ENCODE measurements at places on chromosomes 3 and 15.
A peak's percentile ranks its signal among the peaks of the same experiment; 100 is the strongest.

GRCh38 chr15:97168704-97169475 is 791.6 kb upstream of the ARRDC4 start:
- no peak for DNase-seq

DNA sequence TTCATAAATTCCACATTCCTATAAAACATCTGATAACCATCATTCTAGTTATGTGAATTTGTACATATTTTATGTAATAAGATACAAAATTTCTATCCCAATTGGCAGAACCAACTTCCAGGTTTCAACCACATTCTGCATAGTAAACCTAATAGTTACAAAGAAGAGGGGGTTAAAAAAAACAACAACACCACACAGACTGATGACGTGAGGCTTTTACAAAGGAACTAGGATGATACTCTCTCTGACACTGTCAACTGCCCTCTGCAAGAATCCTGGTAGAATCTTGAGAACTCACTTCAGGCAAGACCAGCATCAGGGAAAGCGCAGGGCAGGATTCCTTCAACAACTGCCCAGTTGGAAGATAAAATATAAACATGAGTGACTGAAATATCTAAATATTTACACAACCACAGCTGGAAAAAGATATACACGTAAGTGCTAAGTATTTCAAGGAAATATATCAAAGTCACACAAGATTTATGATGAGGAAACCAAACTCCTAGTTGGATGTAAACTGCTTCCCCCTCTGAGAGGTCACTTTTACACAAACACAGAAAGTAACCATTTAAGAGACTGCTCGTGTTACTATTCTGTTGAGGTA is 816.4 kb downstream of the ROBO1 start:
- no peak for DNase-seq

- DNase-seq = no peak
Observed at GRCh38 chr3:4716706-4717362, 223.7 kb downstream of the ITPR1 start.

- DNase-seq = no peak
Observed at GRCh38 chr15:62446984-62447383, 281.9 kb upstream of the C2CD4B start.

DNA sequence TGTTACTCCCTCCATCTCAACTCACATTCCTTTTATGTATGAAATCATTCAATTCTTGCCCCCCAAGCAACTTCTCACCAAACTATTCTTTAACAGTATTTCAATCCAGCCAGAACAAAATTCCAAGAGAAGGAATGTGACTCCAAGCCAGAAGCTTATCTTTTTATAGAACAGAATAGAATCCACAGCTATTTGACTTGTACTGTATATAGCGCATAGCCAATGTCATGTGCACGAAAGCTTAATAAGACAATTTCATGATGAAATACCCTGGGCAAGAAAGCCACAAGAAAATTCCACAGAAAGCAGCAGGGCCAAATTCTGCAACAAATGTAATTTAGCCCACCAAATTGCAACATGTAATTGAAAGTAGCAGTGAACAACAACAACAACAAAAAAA is 127.6 kb upstream of the UBE2E2 start:
- DNase-seq = peak; percentile 45

GRCh38 chr3:157463816-157464215 is 27.2 kb downstream of the PTX3 start:
- DNase-seq = no peak

- no peak for DNase-seq
Observed at GRCh38 chr3:99875581-99875928, 57.9 kb downstream of the CMSS1 start.

GRCh38 chr15:23877502-23878412 is 190.7 kb upstream of the NDN start:
- DNase-seq = no peak

GRCh38 chr3:168794427-168794826 is 698.7 kb upstream of the GOLIM4 start:
- DNase-seq = no peak

GRCh38 chr3:78116874-78117273 is 1077.0 kb downstream of the ROBO2 start:
- peak; percentile 51 for DNase-seq

- DNase-seq = no peak
Observed at GRCh38 chr3:141930801-141931200, 54.4 kb downstream of the ATP1B3 start.

GRCh38 chr15:91927585-91927984 is 74.1 kb downstream of the SLCO3A1 start:
- no peak for DNase-seq

GRCh38 chr15:61764981-61765380 is 295.3 kb downstream of the VPS13C start:
- no peak for DNase-seq

- no peak for DNase-seq
Observed at GRCh38 chr3:197752107-197752506, 2.4 kb downstream of the FYTTD1 start.

DNA sequence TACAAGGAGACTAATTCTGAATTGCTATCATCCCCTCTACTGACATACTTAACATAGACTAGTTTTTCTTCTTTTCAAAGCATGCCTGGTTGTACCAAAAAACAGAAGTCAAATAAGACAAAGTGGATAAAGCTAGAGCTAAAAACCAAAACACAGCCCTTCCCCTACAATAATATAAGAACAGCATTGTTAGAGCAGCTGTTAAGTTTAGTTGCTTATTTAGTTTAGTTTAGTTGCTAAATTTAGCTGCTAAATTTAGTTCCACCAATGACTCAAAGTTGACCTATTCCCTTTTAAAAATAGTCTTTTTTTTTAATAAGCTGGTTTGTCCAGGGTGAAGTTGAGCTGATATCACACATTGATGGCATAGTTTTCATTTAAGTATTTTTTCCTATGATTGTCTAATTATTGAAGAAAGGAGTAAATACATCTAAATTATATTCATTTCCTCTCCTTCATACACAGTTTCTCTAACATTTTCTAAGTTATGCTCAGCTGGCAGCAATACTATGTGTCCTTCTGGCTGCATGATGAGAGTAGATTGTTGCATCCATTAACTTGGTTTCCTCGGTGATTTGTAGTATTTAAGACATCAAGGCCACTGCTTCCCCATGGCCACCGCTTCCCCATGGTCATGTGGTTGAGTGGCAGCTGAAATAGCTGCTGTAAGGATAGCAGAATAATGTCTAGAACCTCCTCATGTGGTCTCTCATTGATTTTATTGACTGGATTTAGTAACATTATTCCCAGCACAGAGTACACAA is 718.6 kb upstream of the NECTIN3 start:
- no peak for DNase-seq

DNA sequence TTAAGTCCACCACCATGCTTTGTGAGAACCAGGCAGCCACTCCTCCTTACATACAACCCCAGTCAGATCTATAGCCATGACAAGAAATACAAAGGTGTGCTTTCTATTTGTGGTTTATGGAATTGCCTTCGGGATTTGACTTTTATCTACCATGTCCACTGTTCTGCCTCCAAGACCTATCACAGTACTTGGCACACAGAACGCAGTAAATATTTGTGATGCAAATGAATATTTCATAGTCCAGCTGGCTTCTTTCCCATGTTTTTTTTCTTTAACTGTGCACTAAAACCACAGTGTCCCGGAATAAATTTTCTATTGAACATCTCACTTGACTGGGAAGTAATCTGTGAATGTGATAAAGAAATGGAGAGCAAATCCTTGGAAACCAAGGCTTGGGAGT is 314.7 kb downstream of the RORA start:
- no peak for DNase-seq

DNA sequence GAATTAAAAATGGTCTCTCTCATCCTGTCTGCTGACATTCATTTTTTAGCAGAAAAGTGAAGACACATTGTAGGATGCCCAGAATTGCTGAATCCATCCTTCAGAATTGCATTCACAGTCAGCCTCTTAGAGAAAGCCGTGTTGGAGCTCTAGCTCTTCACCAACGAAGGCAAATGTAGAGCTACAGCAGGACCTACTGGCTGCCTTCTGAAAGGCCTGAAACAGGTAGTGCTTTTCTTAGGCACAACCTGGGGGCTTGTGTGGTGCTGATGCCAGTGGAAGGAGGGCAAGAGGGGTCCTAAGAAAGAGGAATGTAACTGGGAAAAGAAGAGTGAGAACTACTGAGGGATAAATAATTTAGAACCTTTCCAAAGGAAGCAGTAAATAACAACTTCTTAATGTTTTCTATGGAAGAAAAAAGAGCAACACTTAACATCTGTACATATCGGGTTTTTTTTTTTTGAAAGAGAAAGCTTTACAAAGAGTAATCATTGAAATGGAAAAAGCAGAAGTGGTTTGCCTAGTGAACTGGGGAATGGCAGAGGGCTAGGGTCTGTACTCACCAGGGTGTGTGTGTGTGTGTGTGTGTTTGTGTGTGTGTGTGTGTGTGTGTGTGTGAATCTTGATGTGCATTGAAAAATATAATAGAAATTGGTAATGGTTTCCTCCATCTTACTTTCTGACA is 297.8 kb downstream of the SATB1 start:
- DNase-seq = no peak

DNA sequence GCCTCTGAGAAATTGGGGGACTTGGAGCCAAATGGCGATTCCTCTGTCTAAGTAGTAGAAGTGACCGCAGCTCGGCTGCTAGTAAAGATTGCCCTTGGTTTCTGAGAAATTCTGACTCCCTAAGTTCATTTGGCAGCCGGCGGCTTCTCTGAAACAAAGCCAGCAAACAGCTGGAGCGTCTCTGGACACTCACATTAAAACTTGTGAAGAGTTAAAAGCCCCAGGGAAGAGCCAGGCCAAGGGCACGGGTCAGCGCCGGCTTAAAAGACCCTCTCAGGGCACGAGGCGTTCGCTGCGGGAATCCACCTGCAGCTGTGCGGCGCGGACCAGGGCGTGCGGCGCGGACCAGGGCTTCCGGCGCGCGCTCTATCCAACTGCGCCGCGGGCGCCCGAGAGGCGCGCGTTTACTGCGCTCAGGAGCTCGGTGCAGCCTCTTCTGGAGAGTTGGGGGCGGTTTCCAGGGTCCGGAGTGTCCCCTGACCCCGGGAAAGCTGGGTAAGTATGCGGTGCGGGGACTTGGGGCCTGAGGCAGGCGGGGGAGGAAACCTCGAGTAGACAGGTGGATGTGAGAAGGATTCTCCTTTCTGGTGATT is at the start of gene COL6A5:
Gene COL6A5 (plus strand): TSS at position 186 of the 593 bp plus-strand sequence. CDS start 27,967 bp downstream, outside the sequence.
- no peak for DNase-seq

DNA sequence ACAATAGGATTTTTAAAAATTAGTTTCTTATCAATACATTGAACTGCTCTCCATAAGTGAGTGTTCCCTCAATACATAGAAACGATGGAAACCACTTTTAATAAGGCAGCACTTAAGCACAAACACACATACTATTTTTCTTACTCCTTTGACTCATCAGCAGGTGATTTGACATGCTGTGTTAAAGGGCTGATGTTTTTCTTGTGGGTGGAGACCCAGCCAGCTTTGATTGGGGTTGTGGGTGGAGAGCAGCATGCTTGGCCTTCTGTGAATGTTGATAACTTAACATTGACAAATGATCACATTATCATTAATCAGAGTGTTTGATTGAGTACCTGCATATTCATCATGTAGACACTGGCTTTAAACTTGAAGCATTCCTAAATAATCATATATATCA is 223.0 kb upstream of the DPH6 start:
- DNase-seq = no peak

- no peak for DNase-seq
Observed at GRCh38 chr3:128155616-128156360, 2.5 kb downstream of the EEFSEC start.

GRCh38 chr3:141431411-141432378 is 55.1 kb upstream of the RASA2 start:
- DNase-seq = no peak

- no peak for DNase-seq
Observed at GRCh38 chr3:119560160-119560559, 746 bp upstream of the CD80 start.

- no peak for DNase-seq
Observed at GRCh38 chr3:193095366-193095765, 145.7 kb upstream of the PLAAT1 start.

DNA sequence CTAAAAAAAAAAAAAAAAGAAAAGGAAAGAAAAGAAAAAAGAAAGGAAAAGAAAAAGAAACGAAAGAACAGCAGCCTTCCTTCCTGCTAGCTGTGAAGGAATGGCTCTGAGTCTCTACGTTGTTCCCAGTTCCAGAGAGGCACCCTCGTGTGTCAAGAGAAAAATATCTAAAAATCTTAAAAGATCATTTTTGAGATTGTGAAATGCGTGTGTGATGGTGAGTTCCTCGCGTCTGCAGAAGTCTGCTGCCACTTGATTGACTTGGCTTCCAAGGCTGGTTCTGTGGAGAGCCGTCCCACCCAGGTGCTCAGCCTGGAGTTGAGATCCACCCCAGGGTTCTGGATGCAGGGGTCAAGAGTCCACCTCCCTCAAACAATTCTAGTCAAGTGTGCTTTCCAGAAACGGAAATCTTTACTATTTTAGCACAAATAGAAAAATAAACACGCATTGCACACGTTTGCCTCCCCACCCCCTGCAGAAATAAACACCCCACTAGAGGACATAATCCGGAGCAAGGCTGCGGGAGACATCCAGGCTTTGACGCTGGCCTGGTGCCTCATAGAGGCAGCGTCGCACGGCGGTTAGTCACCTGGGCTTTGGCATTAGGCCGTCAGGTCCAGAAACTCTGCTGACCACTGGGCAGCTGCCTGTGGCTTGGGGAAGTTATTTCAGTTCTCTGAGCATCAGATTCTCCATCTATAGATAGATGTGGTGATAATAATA is 265.4 kb downstream of the FAM43A start:
- DNase-seq = no peak

DNA sequence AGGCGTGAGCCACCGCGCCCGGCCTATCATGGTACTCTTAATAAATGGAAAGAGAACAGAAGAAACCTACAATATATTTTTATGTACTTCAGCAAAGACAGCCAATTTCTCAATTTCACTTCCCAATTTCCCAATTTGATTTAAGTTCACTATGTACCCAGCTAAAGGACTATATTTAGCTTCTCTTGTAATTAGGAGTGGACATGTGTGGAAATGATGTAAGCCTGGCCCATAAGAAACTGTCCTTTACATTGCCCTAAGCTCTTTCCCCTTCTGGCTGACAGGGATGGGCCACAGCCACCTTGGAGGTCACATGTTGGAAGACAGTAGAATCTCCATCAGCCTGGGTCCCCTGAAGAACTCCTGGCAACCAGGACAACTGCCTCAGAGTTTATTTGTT is 6.2 kb downstream of the TMEM39A start:
- DNase-seq = no peak

GRCh38 chr3:16061491-16061890 is 113.0 kb upstream of the GALNT15 start:
- no peak for DNase-seq

Measured in non-pigmented ciliary epithelial cell (primary cell).